Lung (tissue), 17 donors: ENCODE measurements at places on chromosomes 3 and 15. TPM values are rescaled to one million over a fixed set of nuclear protein-coding genes. Genes with fewer than 3 reads are reported as not detected.

DNA sequence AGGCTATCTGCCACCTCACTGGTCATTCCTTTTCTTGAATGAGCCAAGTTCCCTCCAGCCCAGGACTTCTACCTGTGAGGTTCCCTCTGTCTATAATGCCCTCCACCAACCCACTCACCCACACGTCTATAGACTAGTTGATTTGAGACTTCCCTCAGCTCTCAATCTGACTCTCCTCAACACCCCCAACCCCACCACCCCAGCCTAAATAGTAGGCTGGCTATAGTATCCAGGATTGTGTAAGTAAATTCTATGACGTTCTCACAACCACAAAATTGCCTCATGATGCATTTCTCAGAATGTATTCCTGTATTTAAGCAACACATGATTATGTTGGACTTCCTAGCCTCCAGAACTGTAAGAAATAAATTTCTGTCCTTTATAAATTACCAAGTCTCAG is 2.2 kb downstream of the PLSCR1 start:
- peak; percentile 53 for DNase-seq

- no peak for DNase-seq
These were observed 53.9 kb upstream of the NPAP1 start for GRCh38 chr15:24621630-24622215.

DNA sequence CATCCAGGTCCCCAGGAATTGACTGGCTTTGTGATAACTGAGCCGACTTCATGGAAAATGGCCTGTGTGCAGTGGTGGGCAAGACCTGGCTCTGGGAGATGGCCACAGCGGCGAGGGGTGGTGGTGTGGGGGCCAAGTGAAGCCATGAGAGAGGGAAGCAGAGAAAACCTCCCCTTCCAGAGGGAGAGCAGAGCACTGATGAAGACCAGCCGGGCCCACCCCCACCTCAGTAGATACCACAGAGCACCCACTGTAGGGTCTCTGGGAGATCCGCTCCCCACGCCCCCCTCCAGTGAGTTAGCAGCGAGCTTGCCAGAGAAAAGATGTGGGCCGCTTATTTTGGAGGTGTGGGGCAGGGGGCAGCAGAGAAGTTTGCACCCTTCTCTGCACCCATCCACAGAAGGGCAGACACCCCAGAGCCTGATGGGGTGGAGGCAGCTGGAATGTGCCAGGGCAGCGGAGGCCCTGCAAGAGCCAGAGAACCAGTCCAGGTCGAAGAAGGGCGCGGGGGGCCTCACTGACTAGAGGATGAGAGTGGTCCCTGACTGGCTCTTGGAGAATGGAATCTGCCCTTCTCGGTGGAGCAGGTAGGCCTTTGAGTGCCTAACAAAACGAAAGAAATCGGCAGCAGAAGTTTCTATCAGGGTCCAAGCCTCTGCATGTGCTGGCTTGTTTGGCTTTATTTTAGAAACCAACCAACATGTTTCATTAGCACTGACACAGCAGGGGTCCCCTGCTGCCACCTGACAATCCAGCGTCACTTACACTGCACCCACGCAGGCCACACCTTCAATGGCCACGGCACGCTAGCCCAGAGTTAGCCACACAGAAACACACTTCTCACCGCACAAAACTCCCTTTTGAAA is 28.3 kb downstream of the MELTF start:
- no peak for DNase-seq

- DNase-seq = no peak
These were observed 290.6 kb downstream of the SATB1 start for GRCh38 chr3:18134386-18135059.

DNA sequence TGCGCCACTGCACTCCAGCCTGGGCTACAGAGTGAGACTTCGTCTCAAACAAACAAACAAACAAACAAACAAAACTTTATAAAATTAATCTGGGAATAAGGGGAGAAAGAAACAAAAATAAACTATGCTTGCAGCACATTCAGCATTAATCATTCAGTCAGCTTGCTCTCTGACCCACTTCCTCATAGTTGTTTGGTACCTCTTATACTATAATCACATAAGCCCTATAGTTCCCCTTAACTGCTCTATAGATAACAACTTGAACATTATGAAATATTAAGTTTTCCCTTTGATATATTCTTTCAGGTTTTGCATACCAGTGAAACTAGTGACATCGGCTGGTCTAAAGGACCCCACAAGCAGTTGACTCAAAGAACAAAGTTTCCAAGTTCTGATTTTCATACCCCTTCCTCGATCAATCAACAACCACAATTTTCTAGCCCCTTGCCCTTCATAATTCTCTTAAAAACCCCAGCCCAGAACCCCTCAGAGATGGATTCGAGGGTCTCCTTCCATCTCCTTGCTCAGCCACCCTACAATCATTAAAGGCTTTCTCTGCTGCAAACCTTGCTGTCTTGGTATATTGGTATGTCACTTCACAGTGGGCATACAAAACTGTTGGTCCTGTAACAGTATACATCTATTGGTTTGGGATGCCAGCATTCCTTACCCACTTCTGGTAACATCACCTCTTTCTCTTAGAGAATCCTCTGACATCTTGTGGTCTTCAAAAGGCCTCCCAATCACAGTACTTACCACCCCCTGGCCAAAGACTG is 26.4 kb downstream of the BCL2L10 start:
- no peak for DNase-seq

DNA sequence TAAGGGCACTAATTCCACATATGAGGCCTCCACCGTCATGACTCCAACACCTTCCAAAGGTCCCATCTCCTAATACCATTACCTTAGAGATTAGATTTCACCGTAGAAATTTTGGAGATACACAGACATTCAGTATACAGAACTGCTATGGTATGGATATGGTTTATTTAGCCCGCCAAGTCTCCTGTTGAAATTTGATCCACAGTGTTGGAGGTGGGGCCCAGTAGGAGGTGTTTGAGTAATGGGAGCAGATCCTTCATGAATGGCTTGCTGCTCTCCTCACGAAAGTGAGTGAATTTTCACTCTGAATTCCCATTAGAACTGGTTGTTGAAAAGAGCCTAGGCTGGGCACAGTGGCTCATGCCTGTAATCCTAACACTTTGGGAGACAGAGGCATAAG is 7.4 kb downstream of the MKRN3 start:
- no peak for DNase-seq

GRCh38 chr15:72272213-72272996 is at the start of gene PARP6:
Gene PARP6, minus strand, starts transcription at chr15:72272554. Its CDS starts 5,077 bp downstream, at chr15:72267477.
- DNase-seq = peak; percentile 99

DNA sequence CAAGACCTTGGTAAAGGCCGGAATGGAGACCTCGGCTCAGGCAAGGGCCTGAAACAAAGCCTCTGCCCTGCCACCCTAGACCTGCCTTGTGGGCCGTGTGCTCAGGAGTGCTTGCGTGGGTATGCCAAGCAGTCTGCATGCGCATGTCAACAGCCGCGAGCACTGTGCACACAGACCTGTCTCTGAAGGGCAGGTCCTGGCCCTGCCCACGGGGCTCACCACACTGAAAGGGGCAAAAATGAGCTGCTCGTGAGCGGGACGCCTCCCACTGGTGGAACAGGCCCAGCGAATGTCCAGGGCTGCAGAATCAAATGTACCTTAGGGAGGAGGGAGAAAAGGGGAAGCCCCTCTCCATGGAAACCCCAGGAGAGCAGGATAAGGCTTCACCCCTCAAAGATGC is 44.3 kb upstream of the FGD5 start:
- peak; percentile 11 for DNase-seq

- DNase-seq = no peak
These were observed 43.9 kb downstream of the RPL22L1 start for GRCh38 chr3:170826047-170826446.

TBCCD1 gene
- polyA plus RNA-seq = 5.5 TPM

GNAT1 gene
- polyA plus RNA-seq = 0.16 TPM

PYGO1 gene
- polyA plus RNA-seq = 1.3 TPM

FSTL1 gene
- polyA plus RNA-seq = 24.9 TPM
